NCI-H82 (cell line): ENCODE measurements at places on chromosomes 6 and 20.

DNA sequence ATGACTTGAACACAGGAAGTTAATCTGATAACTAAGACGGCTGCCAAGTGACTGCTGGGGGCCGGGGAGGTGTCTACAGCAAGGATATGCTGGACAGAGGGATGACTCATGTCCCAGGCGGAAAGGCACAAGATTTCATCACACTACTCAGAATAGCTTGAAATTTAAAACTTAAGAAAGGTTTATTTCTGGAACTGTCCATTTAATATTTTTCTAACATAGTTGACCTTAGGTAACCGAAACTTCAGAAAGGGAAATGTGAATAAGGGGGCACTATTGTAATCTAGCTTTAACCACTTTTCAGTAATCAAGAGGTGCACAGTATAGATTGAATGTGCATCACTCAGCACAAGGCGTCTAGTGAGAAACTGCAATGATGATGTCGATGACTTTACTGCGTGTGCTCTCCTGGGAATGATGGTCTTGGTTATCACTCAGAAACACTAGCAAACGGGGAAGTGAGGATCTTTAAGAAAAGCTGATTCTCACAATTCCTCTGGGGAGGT, 171.5 kb downstream of the QKI start:
- DNase-seq = no peak

DNA sequence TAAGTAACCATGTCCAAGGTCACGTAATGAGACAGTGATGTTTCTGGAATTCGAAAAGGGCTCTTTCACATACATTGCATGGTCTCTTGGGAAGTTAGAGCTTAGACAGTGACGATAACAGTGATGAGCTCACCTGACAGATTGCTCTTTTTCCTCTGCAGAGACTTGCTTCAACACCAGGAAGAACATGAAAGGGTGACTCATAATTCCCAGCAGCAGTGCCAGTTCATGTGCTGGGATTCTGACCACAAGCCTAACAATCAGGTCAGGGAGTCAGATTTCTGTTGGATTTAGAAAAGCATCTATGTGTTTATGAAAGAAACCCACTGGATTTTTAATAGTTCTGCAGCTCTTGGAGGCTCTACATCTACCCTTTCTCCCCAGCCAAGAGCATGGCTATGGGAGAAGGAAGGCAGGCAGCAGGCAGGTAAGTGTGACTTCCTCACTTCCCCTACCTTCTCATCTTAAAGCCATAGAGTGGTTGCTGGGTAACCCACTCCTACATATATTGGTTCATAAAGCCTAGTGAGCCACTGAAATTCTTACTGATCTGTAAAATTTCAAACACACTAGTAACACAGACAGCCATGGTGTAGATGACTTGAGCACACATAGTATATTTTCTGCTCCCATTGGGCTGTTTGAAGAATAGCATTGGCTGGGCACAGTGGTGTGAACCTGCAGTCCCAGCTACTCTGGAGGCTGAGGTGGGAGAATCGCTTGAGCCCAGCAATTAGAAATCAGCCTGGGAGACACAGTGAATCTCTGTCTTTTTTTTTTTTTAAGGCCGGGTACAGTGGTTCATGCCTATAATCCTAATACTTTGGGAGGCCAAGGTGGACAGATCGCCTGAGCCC, 44.4 kb upstream of the LOC128125822 start:
- no peak for DNase-seq

DNA sequence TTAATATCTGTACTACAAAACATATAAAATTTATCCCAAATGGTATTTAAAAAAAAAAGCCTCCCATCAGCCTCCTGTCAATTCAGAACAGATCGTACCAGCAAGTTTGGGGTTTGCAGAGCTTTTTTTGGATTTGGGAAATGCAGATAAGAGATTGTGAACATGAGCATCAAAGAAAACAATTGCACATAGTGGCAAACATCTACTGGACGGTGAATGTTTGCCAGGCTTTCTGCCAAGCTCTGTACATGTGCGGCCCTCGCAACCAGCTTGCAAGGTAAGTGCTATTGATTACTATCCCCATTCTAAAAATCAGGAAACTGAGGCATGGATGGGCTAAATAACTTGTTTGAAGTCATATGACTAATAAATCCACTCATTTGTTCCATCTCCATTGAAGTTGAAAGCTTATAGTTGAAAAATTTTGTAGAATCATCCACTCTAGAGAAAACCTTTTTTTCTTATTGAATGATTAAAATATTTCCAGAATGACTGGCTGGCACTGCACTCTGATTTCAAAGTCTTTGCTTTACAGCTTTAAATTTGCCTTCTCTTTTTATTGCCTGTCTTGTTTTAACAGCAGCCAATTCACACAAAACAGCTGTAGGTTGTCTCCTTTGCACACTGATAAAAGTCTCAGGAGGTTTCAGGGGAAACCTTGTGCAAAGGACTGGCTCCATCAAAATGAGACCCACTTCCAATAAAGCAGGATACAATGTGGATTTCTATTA, 37.4 kb upstream of the SIRT5 start:
- DNase-seq = no peak

- no peak for DNase-seq
Observed at GRCh38 chr6:7300926-7301325, 12.1 kb downstream of the SSR1 start.

- DNase-seq = no peak
Observed at GRCh38 chr6:82906489-82906888, 159.2 kb downstream of the UBE3D start.

DNA sequence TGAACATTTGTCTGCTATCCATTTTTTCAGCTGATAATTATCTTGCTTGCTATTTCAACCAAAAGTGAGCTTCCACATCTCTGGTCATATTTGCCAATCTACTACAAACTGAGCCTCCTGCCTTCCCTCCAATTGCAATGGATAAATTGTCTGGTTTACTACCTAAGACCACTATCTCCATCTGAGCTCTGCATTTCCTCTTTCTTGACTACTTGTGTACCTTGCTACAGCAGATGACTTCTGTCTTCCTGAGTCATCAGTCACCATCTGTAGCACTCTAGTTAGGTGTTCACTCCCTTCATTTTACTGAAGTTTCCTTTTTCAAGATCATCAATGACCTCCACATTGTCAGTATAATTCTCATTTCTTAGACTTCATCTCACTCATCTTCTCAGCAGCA, 33.5 kb upstream of the PHIP start:
- no peak for DNase-seq

GRCh38 chr6:79466207-79466834, 70.9 kb downstream of the LCA5 start:
- DNase-seq = peak; percentile 7

DNA sequence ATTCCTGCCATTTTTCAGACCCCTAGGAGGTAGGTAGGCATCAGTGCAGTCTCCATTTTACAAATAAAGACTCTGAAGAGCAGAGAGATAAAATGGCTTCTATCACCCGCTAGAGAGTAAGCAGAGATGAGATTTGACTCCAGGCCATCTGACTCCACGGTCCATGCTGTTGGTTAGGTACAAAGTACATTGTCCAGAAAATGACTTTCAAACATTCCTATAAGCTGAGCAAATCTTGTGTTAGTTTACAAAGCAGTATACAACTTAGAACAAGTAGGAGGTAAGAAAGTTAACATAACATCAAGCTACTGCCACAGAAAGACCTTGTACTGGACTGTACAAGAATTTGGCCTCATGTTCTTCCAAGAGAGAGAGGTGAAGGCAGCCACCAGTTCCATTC, 14.9 kb downstream of the BTN1A1 start:
- DNase-seq = peak; percentile 33

GRCh38 chr6:52045033-52045432, 42.4 kb downstream of the PKHD1 start:
- DNase-seq = no peak

DNA sequence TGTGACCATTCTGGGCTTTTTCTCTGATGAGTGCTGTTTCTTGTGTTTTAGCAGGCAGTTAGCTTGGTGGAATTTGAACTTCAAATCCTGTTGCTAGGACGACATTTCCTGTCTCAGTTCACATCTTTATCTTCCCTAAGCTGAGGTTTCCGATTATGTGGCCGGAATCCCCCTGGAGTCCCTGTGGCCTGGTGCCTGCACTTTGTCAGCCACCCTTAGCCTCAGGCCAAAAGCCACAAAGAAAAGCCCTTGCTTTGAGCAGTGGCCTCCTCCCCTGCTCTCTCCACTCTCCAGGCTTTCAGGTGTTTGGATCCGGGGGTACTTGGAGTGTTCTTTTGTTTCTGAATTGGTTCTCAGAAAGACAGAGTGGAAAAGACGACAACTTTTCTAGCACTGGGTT, 59.9 kb upstream of the PMEPA1 start:
- no peak for DNase-seq

- no peak for DNase-seq
Observed at GRCh38 chr6:10720265-10720959, 2.5 kb upstream of the TMEM14C start.

DNA sequence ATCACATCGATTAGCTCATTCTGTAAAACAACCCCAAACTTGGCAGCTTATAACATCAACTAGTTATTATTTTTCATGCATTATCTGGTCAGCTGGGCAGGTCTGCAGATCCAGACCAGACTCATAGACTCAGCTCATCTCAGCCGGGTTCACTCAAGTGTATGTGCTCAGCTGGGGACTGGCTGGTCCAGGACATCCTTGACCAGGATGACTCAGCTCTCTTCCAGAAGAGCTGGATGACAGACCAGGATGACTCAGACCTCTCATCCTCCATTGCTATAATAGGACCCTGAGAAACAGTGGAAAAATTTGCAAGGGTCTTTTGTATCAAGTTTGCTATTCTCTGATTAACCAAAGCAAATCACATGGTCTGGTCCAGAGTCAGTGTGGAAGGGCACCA, 312.5 kb upstream of the PLCB4 start:
- DNase-seq = no peak

- DNase-seq = no peak
Observed at GRCh38 chr6:11277275-11278206, 45.1 kb upstream of the NEDD9 start.

DNA sequence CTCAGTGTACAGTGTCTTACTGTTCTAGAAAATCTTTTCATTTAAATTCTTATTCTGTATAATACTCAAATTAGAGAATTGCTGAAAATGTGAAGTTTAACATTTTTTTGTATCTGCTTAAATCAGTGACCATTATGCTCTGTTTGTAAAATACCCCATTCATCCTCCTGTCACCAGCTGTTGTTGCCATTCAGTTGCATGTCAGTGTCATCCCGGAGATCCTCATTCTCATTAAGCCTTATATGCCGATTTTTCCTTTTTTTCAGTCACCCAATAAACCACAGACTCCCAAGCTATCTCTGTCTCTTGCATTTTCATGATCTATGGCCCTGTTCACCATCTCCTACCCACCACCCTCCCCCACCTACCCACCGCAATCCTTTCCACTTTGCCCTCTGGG, 20.4 kb downstream of the GTF2H5 start:
- no peak for DNase-seq

GRCh38 chr6:137638926-137639706, 144.9 kb upstream of the OLIG3 start:
- no peak for DNase-seq

GRCh38 chr6:27297857-27298730, 14.0 kb downstream of the POM121L2 start:
- DNase-seq = peak; percentile 71

DNA sequence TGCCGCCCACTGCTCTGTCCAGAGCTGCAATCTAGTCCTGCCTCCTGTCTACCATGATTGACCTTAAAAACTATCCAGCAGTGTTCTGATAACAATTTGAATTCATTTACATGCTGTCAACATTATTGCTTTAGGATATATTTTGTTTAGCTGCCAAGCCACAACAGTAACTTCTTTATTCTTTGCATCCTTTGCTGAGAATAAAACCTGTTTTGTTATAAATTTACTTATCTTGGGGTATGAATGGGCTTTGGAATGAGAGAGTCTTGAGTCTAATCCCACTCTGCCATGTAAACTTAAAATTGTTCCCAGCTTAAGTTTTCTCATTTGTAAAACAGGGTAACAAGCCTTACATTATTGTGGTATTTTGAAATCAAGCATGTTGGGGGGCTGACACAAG, 116.4 kb downstream of the FLRT3 start:
- DNase-seq = no peak

- DNase-seq = no peak
Observed at GRCh38 chr6:14452567-14453527, 335.3 kb downstream of the CD83 start.

GRCh38 chr6:47303861-47304260, 5.8 kb downstream of the TNFRSF21 start:
- DNase-seq = no peak

GRCh38 chr6:29760328-29760727, 37.1 kb downstream of the HLA-F start:
- DNase-seq = peak; percentile 11

DNA sequence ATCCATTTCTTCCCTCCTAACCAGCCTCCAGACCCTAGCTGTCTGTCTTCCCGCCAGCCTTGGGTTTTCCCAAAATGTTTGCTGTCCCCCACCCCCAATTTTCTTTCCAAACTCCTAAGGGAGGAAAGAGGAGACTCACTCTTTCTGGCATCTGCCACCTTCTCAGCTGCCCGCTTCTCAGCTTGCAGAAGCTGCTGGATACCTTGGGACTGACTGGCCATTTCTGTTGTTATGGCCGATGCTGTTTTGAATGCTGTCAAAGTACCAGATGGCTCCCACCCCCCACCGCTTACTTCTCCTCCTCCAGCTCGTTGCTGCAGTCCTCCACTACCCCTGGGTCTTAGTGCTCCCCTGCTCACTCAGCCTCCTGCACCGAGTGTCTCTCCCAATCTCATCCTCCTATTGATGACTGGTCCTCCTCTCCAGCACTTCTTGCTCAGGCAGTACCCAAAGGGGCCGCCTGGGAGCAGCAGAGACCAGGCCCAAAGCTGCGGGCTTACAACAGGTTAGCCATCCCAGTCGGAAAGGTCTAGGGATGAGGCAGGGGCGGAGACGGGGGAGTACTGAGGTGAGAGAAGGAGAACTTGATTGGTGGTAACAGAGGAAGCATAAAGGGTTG, at the start of gene ATP6V1G2:
Gene ATP6V1G2, minus strand, starts transcription at position 270 of the 619 bp plus-strand sequence. Its CDS starts 49 bp downstream, at position 221.
- DNase-seq = peak; percentile 98
